Activated CD4-positive, alpha-beta T cell treated with anti-CD3 and anti-CD28 coated beads for 36 hours (primary cell): ENCODE measurements at places on chromosomes 13 and 19.

- DNase-seq = peak; percentile 10
Observed at GRCh38 chr13:108270442-108270841, 924 bp downstream of the TNFSF13B start.

GRCh38 chr13:99450416-99450815 is 50.9 kb upstream of the TM9SF2 start:
- DNase-seq = no peak

DNA sequence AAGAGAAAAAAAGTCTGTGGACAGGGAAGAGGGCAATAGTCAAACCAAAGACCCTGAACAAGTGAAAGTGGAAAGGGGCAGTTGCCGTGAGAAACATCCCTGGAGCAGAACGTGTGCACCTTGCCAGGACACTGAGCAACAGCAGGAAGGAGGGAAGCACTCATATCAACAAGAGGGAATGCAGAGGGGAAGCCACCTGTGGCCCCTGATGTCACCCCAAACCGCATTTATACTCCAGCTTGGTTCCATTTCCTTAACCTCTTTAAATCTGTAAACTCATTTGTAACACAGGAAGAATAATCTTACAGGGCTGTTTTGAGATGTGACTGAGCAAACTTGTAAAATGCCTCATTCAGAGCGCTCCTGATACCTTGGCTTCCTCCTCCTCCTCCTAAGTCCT is 698.8 kb downstream of the DIAPH3 start:
- no peak for DNase-seq

GRCh38 chr19:52211203-52211602 is 21.4 kb downstream of the PPP2R1A start:
- no peak for DNase-seq

DNA sequence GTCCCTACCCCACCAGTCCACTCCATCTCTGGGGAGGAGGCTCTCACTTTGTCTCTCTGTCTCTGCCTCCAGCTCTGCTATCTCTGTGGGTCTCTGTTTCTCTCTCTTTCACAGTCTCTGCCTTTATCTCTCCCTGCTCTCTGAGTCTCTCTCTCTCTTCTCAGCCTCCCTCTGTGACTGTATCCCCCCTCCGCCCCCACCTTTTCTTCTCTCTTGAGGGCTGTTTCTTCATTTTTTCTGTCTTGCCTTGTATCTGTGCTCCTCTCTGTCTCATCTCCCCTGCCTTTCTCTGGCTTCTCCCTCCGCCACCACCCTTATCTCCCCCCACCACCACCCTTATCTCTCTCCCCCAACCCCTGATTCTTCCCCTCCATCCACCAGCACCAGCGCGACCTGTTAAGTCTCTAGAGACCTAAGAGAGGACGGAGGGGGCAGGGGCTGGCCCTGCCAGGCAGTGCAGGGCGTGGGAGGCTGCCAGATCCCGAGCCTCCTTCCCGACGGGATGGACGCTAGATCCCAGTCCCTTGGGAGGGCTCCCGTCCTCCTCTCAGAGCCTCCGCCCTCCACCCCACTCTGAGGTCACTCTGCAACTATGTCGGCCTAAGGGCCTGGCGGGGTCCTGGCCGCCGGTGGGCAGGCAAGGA is 1.0 kb downstream of the AXL start:
- DNase-seq = no peak

GRCh38 chr13:18954254-18954653 is 227.4 kb downstream of the TUBA3C start:
- DNase-seq = no peak

DNA sequence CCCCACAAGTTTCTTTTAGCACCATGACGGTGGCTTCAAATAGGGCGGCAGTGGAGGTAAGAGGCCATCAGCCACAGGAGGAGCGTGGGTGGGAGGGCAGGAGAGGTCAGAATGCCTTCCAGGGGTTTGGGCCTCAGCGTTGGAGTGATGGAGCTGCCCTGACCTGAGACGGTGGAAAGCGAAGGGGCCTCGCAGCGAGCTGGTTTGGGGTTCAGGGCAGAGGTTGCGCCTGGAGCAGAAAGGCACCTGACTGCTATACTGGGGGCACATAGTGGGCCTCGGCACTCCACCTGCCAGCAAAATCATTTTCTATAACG is 382 bp upstream of the NAXD start:
- DNase-seq = peak; percentile 14

- no peak for DNase-seq
Observed at GRCh38 chr19:56193981-56194640, 3.5 kb downstream of the ZSCAN5B start.

DNA sequence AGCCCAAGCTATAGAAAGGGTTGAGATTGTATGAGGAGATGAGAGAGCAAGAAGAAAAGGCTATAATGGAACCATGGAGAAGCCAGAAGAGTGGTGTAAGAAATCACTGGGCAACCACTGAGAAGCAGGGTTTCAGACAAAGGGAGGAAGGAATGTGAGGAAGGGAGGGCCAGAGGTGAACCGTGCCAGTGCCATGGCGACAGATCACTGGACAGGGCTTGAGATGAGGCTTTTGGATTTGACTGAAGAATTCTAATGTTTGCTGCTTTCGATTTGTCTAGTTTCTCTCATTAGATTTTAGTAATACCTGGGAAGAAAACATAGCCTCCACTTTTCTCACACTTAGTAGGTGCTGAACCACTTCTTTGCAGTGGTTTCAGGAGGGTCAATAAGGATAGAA is 6.3 kb upstream of the GPR183 start:
- DNase-seq = no peak

DNA sequence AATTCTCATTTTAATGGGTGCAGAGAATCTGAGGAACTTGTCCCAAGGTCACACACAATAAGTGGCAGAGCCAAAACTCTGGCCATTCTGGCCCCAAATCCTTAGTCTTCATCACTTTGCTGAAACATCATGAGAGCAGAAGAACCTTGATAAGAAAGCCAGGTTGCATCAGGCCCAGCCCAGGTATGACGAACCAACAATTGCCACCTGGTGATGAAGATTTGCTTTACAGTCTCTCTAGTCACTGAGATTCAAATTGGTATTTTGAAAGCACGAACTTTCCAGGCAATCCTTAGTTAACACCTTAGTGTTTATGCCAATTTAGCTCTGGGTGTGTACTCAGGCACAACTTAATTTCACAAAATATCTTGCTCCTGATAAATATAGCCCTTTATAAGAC is 502.7 kb upstream of the HTR2A start:
- no peak for DNase-seq

GRCh38 chr13:53856573-53857195 is 828.1 kb downstream of the OLFM4 start:
- DNase-seq = no peak

DNA sequence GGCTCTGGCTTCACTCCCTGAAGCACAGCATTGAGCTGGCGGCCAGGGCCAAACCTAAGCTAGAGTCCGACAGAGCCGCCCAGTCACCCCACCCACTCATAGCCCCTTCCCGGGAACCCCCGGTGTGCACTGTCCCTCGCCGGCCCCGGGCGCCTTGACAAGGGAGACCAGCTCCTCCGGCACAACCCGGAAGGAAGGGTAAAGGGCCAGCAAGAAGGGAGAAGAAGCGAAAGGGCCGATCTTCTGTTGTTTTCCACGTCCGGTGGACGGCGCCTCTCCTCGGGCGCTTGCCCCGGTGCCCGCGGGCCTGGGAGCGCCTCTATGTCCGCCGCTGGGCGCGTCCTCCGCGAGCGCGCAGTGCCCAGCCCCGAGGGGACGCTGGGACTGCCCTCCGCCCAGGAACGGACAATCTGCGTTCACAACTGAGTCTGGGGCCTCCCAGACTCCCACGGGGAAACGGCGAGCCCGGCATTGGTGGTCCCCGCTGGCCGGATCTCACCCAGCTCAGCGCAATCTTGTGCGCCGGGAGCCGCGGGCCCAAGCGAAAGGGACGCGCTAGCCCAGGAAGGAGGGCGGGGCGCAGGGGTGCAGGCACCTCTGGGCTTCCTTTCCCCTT is 172.5 kb upstream of the MIR17HG start:
- no peak for DNase-seq

- DNase-seq = peak; percentile 7
Observed at GRCh38 chr19:44113784-44114390, 688 bp downstream of the ZNF225 start.
